Right atrium auricular region (tissue), 2 donors: ENCODE measurements at places on chromosomes 16 and 17. TPM values are rescaled to one million over a fixed set of nuclear protein-coding genes. Genes with fewer than 3 reads are reported as not detected.

DNA sequence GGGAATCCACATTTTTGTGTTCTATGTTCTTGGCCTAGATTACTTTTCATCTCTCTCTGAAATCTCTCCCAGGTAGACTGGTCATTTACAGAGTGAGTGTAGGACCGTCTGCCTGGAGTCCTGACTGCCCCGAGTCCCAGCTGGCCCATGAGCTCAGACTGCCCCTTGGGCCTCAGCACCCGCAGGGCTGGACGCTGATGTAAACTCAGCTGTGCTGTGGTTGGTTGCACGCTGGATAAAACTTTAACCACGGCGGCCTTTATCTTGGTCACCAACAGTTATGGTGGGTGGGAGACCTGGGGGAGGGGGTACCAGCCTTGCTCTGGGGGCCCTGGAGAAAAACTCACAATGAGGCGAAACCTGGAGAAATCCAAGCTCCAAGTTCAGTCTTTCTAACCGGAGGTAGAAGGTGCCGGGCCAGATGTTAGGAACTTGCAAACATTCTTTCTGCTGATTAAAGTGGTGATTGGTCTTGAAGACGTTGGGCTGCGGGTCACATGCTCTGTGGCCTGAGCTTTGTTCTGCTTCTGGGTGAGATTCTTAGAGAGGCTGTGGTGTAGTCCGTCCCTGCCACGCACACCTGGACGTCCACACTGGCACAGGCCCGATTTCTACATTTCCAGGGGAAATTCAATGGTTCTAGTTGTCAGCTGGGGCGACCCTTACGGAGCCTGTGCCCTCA, 6.9 kb downstream of the METRNL start:
- no peak for DNase-seq

GRCh38 chr17:44063704-44064639, 2.5 kb downstream of the LSM12 start:
- no peak for DNase-seq

DNA sequence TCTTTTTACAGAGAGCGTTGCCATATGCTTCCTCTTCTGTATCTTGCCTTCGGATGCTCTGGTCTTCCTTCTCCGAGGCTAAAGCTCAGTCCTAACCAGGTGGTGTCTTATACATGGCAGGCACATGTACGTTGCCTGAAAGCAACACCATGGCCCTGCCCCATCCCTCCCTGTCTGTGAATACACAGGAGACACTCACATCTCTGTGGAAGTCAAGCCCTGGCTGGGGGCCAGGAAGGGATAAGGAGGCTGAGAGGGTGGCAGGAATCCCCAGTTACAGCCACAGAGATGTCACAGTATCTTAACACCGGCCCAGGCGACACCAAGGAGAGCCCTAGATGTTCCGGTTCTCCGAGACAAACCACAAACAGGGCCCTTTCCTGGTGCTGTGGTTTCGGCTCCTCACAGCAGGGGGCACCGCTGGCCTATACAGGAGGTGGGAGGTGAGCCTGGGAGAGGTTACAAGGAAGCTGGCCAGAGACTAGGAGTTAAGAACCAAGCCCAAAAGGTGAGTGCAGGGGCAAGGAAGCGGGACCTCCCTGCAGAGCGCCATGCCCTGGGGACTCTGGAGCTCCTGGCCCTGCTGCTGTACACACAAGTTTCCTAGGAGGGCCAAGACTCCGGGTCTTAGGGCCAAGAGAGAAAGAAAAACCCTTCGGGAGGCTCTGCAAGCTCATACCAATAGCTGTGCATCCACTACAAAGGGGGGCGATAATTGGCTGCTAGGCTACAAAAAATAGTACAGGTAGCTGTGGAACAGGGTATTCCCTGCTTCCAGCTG, 41.7 kb downstream of the SRL start:
- peak; percentile 72 for DNase-seq

DNA sequence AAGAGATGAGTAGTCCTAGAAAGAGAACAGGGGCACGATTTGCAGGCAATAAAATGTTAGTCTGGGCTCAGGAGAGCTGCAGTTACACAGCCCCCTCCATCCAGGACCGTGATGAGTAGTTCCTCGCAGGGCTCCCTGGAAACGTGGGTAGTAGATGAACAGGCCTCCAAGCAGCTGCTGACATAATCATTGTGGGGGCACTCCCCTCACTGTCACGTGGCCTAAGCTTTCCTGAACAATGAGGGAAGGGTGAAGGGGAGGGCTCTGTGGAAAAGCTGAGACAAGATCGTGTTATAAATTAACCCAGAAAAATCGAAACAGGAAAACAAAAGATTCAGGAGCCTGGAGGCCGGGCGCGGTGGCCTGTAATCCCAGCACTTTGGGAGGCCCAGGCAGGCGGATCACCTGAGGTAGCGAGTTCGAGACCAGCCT, 1.3 kb upstream of the PER1 start:
- DNase-seq, result peak; percentile 94

DNA sequence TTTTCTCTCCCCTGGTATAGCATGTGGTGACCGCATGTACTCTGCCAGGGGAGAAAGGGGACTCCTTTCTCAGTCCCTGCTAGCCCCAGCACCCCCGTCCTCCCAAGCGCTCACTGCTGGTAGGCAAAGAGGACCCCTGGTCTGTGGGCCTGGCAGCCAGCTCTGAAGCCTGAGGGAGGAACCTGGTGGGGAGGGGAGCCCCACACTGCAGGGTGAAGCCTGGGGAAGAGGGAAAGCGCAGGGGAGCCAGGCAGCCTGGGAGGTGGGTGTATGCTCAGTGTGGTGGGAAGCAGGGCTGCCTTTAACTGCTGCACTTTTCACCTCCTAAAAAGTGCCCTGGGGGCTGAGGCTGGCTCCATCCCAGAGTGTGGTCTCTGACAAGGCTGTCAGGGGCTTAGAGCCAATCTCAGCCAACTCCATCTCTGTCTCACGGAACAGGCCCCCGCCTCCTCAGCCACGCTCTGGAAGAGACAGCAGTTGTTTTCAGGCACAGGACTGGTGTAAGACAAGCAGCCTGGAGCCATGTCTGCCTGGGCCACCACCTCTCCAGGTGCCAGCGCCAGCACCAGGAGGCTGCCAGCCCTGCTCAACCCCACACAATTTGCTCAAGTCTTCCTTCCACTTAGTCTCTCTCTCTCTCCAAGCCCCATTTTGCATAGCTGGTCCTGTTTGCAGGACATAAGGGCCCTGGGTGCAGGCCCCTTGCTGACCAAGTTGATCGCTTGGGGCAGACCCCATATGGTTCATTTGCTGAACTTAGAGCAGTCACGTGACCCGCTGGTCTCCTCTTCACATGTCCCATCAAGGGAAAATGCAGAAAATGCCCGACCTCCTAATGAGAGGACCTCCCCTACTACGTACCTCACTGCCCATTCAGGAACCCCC, 14.7 kb upstream of the TBX2 start:
- no peak for DNase-seq

- no peak for DNase-seq
These were observed 6.7 kb upstream of the CCDC92B start for GRCh38 chr17:2755891-2756724.

GRCh38 chr17:27453471-27453870, 2.8 kb upstream of the KSR1 start:
- no peak for DNase-seq

DNA sequence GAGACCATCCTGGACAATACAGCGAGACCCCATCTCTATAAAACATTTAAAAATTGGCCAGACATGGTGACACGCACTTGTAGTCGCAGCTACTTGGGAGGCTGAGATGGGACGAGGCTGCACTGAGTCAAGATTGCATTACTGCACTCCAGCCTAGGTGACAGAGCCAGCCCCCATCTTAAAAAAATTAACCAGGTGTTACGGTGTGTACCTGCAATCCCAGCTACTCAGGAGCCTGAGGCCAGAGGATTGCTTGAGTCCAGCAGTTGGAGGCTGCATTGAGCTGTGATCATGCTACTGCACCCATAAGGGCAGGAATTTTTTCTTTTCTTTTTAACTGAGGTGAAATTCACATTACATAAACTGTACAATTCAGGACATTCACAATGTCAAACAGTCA, 16.9 kb upstream of the TMC7 start:
- DNase-seq, result no peak

GRCh38 chr17:74295625-74296547, 21.9 kb downstream of the DNAI2 start:
- DNase-seq, result no peak

DNA sequence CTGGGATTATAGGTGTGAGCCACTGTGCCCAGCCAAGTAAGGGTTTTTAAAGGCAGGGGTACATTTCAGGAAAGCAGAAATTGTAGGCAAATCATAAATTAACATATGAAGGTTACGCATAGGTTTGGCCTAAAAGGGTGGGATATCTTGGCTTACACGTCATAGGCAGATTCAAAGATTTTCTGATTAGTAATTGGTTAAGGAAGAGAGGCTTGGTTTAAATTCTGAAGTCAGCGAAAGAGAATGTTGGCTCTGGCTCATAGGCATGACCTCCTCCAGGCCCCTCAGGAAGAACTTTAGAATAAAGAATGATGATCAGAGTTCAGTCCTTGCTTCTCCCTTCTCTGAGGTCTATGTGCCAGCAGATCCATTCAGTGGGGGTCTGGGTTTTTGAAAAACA, 124.8 kb upstream of the RBBP6 start:
- no peak for DNase-seq

GRCh38 chr17:80264205-80265075, 3.8 kb downstream of the RNF213 start:
- DNase-seq, result no peak

DNA sequence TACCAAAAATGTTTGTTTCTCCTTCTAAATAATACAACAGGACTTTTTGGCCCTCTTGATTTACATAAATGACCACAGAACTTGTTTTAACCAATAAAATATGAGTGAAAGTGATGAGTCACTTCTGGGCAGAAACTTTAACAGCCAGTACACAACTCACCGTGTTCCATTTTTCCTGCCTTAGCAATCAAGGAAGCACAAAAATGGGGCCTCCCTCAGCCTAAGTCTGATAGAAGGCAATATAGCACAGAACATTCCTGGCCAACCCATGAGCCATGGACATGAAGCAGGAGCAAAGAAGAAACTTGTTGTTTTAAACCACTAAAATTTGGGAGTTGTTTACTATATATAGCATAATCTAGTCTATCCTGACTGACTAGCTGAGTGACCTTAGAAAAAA, 61.1 kb upstream of the MTMR4 start:
- DNase-seq, result no peak

DNA sequence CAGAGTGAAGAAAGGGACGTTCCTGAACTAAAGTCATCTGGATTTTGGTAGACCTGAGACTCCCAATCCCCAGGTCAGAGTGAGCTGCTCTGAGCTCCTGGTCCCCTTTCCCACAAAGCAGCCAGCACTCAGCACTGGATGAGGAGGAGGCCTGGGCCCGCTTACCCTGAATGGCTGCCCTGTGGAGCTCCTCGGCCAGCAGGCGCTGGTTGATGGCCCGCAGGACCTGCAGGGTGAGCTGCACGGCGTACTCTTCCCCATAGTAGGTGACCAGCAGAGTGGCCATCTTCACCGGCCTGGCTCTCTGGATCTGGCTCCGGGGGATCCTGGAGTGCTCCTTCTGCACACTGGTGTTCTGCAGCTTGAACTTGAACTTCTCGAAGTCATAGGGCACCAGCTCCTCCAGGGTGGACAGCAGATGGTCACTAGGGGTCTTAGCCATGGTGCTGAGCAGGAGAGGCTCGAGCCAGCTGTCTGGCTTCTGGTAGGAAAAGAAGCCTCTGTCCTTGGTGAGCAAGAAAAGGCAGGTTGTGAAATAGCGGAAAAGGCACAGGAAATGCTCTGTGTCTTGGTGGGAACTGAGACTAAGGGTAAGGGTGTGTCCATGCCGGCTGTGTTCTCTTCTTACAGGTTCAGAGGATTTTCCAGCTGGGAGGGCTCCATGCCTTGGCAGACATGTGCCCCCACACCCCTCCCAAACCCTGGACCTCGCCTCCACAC, at the start of gene MEFV:
TSS of gene MEFV (minus strand) at position 488 of the 720 bp plus-strand sequence. CDS start at position 442, 46 bp downstream.
- no peak for DNase-seq

GRCh38 chr16:12417030-12417814, 386.5 kb downstream of the CPPED1 start:
- DNase-seq, result no peak

GRCh38 chr16:69077251-69077650, 28.2 kb upstream of the HAS3 start:
- no peak for DNase-seq

GRCh38 chr16:13779676-13780075, 140.3 kb upstream of the ERCC4 start:
- DNase-seq, result no peak

Gene WRAP53
- total RNA-seq, result 6.1 TPM

Gene C1QL1
- 3.6 TPM for total RNA-seq

Gene UBB
- total RNA-seq, result 1,091 TPM

Gene ORAI3
- 23.0 TPM for total RNA-seq
